Activated naive CD8-positive, alpha-beta T cell treated with anti-CD3 and anti-CD28 coated beads for 36 hours (primary cell): ENCODE measurements at places on chromosomes 12 and 14. TPM values are rescaled to one million over a fixed set of nuclear protein-coding genes. Genes with fewer than 3 reads are reported as not detected.

Gene KRT78
- total RNA-seq, result not detected

Gene C14orf39
- not detected for total RNA-seq

Gene CYP27B1
- total RNA-seq, result 9.6 TPM

Gene LRRC43
- total RNA-seq, result not detected

DNA sequence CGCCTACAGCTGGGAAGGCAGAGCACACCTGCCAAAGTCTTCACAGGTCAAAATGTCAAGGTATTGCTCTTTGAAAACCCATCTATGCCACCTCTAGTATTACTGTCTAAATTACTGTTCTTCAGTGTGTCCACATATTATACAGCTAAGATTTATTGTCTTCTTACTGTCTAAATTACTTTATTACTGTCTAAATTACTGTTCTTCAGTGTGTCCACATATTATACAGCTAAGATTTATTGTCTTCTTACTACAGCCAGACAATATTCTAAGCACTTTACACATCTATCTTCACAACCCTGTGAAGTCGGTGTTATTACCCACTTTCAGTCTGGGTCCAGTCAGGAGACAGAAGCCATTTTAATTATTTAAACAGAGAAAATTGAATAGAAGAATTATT, 173.9 kb downstream of the MYRFL start:
- H3K4me3 ChIP-seq, result no peak overlapping the region
- no peak overlapping the region for H3K27ac ChIP-seq
- no peak for DNase-seq
- no peaks in the 10 kb centered on the region for H3K36me3 ChIP-seq
- no peaks in the 10 kb centered on the region for H3K4me1 ChIP-seq

DNA sequence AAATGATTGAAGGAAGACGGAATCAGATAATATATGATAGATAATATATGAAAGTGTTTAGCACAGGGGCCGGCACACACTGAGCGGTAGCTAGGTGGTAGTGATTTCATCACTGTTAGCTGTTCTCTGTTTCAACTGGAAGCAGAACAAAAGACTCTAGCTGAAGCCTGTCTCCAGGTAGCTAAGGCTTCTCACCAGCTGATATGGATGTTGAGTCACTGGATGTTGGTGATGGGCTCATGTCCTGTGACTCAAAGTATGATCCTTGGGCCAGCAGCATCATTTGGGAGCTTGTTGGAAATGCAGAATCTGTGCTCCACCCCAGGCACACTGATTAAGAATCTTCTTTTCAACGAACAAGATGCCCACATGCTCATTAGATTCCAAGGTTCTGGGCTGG, 21.7 kb upstream of the KCNA5 start:
- DNase-seq, result no peak
- H3K27me3 ChIP-seq, result peaks cover 4% of the 10 kb centered on the region
- no peaks in the 10 kb centered on the region for H3K4me1 ChIP-seq
- H3K4me3 ChIP-seq, result no peak overlapping the region
- no peaks in the 10 kb centered on the region for H3K36me3 ChIP-seq
- no peak overlapping the region for H3K27ac ChIP-seq

DNA sequence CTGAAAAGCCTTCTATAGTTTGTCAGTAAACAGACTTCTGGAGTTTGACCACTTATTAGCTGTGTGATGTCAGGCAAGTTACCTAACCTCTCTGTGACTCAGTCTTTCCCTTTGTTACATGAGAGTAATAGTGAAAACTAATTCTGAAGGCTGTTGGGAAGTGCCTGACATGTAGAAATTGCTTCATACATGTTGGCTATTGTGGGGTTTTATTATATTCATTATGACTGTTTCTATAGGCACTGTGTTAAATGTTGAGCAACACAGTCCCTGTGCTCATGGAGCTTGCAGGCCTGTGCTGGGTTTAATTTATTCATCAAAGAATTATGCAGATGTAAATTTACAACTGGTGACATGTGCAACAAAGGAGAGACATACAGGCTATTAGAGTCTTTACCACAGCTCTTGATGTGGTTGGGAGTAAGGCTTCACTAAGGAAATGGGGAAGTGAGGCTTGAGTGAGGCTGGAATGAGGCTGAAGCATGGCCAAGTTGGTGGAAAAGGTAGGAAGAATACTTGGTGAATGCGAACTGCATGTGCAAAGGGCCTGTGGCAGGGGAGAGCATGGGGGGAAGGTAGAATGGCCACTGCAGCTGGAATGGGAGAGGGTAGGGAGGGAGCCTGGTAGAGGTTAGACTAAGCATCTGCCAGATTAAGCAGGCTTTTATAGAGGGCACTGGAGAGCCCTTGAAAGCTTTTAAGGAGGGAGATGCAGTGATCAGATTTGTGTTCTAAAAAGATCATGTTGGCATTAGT, 236.4 kb upstream of the CRY1 start:
- peak overlapping the region; percentile 30 for H3K4me3 ChIP-seq
- no peak for DNase-seq
- peaks cover 82% of the 10 kb centered on the region for H3K4me1 ChIP-seq
- no peaks in the 10 kb centered on the region for H3K27me3 ChIP-seq
- peak overlapping the region; percentile 78 for H3K27ac ChIP-seq
- peaks cover 46% of the 10 kb centered on the region for H3K36me3 ChIP-seq

GRCh38 chr12:65490250-65490649, 211.8 kb downstream of the MSRB3 start:
- H3K4me1 ChIP-seq, result peaks cover 6% of the 10 kb centered on the region
- H3K27me3 ChIP-seq, result peaks cover 21% of the 10 kb centered on the region
- H3K36me3 ChIP-seq, result peaks cover under 1% of the 10 kb centered on the region
- no peak for DNase-seq

- H3K27me3 ChIP-seq, result no peaks in the 10 kb centered on the region
- peaks cover 78% of the 10 kb centered on the region for H3K4me1 ChIP-seq
- peaks cover 90% of the 10 kb centered on the region for H3K36me3 ChIP-seq
- H3K4me3 ChIP-seq, result peak overlapping the region; percentile 68
- DNase-seq, result no peak
Measured at GRCh38 chr12:4280351-4281163, 7.0 kb downstream of the CCND2 start.
